NCI-H446 treated with DMSO at 0.1 percent for 48 hours (cell line): ENCODE measurements at places on chromosomes 2 and 18.

GRCh38 chr2:68235090-68235489 lies 17.2 kb downstream of the PPP3R1 start:
- no peak for DNase-seq

DNA sequence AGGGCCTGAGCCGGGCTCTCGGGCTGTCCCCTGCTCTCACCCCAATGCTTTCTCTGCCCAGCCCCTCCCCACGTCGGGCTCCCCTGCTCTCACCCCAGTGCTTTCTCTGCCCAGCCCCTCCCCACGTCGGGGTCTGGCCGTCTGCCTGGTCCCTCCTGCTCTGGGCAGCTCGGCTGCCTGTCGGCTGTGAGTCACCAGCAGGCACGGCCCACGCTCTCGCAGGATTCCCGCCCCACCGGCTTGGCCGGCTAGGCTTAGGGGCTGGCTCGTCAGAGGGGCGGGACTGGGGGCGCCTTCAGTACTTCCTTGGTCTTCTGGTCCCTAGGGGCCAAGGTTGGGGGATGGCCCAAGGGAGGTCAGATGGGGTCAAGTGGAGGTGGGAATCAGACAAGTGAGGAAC lies 3.3 kb downstream of the BOK start:
- DNase-seq: no peak

GRCh38 chr18:6624271-6624660 lies 105.2 kb upstream of the ARHGAP28 start:
- DNase-seq: no peak

- DNase-seq: no peak
Measured at GRCh38 chr2:101893681-101894381, 97.9 kb upstream of the IL1R2 start.

DNA sequence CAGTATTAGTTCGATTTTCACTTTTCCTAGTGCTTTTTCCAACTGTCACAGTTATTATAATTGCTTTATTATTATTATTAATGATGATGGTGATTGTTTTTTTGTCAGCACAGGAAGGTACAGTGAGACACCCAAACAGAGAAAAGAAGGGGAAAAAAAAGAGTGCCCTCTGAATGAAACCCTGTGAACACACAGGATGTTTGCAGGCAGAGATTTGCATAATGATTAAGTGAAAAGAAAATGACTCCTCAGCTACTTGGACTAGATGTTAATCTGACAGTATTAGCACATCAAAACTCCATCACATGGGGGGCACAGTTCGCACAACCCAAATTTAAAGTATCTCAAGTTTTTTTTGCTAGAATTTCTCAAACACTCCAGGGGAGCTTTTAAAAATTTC lies 32.9 kb downstream of the ADD2 start:
- no peak for DNase-seq

GRCh38 chr18:58941426-58942099 lies 76.9 kb downstream of the ZNF532 start:
- no peak for DNase-seq

- no peak for DNase-seq
Measured at GRCh38 chr18:55249550-55249949, 290.3 kb upstream of the CCDC68 start.

DNA sequence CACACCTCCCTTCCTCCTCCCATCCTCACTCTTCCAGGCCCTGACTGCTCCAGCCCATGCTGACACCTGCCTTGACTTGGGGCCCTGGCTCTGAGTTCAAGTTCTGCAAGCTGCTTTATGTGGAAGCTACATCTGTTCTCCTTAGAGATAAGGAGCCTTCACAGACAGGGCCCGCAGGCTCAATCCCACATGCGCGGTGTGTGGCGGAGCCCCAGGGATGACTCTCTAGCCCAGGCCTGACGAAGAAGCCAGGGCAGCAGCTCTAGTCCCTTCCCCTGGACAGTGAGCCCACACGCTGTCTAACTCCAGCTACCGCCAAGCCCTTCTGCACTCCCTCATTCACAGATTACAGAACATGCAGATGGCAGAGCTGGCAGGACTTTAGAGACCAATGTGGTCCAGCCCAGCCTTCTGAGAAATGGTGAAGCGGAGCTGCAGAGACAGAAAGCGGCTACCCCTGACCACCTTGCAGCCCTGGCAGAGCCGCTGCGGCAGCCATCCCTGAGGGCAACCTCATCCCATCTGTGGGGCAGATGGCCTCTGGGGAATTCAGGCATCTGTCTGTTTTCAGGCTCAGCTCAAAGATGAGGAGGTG lies 304.3 kb downstream of the CELF4 start:
- no peak for DNase-seq

DNA sequence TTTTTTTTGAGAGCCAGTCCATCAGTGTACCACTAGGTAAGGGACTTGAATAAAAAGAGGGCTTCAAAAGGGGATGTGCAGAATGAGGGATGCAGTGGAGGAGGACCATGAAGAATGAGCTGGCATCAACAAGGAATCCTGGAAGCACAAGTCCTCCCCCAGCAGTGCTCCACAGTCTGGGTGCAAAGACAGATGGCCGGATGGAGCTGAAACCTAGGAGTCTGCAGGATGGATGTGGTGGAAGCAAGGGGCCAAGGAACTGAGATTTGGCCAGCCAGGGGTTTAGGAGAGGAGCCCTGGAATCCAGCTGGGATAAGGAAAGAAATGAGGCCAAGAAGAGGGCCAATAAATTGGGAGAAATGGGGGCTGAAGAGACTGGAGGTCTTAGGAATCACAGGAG lies 51.8 kb upstream of the RAB6C start:
- DNase-seq: no peak

DNA sequence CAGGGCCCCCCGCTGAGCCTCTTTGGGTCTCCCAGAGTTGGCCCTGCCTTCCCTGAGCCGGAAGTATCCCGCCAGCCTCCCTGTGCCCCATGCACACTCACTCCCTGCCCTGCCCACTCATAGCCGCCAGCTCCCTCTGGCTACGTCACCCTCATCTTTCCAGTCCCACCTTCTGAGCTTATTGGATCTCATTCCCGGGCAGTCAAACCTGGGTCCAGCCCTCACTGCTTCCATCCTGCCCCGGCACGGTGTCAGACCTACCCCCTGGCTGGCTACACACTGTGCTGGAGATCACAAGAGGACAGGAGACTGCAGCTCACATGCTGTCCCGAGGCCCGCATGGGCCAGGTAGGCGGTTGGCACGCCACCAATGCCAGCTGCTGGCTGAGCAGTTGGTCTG lies 147.2 kb downstream of the ASB1 start:
- no peak for DNase-seq

GRCh38 chr2:30450025-30450424 lies 3.0 kb downstream of the LCLAT1 start:
- DNase-seq: no peak

- no peak for DNase-seq
Measured at GRCh38 chr2:8582651-8583399, 99.0 kb upstream of the ID2 start.

- no peak for DNase-seq
Measured at GRCh38 chr2:26178746-26179436, 6.0 kb downstream of the GAREM2 start.

DNA sequence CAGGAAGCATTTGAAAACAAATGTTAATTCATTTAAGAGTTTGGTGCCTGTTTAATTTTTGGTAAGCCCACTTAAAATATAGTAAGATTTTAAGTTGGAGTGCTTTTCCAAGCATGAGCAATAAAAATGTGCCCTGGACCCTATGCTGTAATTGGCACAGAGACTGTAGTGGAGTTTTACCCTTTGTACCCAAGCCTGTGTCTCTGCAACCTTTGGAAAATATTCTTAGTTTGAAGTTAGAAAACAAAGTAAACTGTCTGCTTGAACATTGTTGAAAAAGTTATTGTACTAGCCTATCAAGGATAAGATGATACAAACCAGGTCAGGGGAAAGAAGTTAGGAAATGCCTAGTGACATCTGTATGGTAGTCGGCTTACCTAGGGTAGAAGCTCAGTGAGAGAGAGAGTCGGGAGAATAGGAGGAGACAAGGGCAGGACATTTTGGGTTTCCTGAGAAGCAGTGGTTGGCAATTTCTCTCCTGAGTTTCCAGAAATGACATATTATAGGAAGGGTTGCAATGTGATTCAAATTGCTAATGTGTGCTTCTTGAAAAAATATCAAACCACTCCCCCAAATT lies 66.5 kb downstream of the CCDC85A start:
- no peak for DNase-seq

GRCh38 chr18:46386788-46387187 lies 270.2 kb downstream of the LOXHD1 start:
- no peak for DNase-seq

DNA sequence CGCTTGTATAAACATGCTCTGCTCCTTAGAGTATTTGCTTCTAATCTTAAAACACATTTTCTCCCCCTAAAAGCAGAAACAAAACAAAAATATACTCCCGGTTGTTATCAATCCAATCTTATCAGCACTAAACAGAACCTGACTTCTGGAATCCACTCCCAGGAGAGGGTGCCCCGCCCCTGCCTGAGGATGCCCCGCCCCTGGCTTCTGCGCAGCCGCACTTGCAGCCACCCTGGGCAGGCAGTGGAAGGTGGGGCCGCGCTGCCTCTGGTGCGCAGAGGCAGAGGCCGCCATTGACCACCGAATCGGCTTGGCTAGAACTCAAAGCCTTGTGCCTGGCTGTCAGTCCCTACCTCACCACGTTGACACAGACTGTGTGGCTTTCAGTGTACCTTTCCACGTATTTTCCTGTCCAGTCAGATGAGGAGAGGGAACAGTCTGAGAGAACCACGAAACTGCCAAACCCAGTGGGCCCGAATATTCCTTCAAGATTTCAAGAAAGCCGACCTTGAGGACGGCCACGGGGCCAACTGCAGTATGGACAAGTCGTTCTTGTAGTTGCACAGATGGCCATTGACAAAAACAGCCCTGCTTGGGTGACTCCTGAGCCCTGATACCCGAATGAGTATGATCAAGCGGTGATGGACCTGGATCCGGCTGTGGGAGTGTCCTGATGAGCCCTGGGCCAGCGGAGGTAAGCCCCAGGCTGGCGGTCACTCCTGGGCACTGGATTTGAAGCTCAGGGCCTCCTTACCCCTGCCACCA lies 46.2 kb upstream of the ARHGAP28 start:
- no peak for DNase-seq

GRCh38 chr2:206585335-206585734 lies 57.0 kb upstream of the FAM237A start:
- DNase-seq: no peak

DNA sequence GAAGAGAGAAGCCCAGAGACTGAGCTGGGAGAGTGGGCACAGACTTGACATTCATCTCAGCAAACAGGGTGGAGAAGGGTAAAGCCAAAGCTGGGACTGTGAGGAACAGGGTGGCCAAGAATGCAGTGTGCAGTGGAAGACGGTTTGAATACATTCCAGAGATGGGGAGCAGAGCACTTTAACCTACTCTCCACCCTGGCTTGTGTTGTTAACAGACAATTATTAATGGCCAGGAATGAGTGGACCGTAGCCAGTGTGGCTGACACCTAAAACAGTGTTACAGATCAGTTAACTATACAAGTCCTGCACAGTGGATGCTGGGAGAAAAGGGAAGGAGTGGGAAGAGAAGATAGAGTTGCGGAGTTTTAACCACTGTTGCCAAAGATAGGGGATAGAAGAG lies 7.4 kb upstream of the NAB1 start:
- no peak for DNase-seq

- no peak for DNase-seq
Measured at GRCh38 chr2:36478332-36478738, 119.6 kb downstream of the FEZ2 start.

- no peak for DNase-seq
Measured at GRCh38 chr2:70715071-70715985, 52.7 kb downstream of the ADD2 start.

- DNase-seq: no peak
Measured at GRCh38 chr18:3691705-3692104, 241.7 kb downstream of the TGIF1 start.

DNA sequence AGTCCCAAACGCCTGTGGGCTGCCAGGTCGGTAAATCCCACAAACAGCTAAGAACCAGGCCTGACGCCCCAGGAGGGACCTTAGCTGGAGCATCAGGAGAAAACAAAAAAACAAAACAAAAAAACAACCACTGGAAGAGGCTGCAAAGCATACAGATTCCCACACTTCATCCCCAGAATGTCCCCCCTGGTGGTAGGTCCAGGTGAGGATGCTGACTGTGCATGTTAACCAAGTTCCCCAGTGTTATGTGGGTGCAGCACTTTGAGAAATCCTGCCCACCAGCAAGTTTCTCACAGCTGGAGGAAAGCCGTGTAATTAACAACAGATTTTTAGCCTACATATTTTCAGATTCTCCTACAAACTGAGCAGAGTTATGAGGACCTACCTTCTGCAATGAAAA lies 15.1 kb downstream of the ST3GAL5 start:
- DNase-seq: no peak

DNA sequence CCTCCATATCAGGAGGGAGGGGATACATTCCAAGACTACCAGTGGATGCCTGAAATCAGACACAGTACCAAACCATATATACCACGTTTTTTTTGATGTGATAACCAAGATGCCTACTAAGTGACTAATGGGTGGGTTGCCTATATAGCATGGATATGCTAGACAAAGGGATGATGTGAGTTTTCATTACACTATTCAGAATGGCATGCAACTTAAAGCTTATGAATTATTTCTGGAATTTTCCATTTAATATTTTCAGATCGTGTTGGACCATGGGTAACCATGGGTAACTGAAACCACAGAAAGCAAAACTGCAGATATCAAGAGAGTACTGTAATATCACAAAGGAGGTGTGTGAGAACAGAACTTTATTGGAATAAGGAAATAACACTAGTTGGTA lies 39.6 kb upstream of the CRACDL start:
- no peak for DNase-seq

DNA sequence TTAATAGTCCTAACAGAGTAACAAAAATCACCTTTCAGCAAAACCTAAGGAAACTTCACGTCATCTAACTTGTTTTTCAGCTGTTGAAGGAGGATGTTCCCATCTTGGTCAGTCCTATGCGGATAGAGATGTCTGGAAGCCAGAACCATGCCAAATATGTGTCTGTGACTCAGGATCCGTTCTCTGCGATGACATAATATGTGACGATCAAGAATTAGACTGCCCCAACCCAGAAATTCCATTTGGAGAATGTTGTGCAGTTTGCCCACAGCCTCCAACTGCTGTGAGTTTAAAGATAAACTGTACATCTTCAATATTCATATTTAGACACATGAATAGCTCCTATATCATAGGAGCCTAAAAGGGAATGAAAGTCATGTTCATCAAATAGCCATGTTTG lies 10.5 kb downstream of the COL3A1 start:
- DNase-seq: no peak

- DNase-seq: no peak
Measured at GRCh38 chr2:151241224-151241623, 20.4 kb downstream of the RBM43 start.

GRCh38 chr2:130864830-130865800 lies 28.4 kb downstream of the ARHGEF4 start:
- DNase-seq: no peak

GRCh38 chr2:85585781-85586105 lies 1.5 kb downstream of the VAMP5 start:
- no peak for DNase-seq

DNA sequence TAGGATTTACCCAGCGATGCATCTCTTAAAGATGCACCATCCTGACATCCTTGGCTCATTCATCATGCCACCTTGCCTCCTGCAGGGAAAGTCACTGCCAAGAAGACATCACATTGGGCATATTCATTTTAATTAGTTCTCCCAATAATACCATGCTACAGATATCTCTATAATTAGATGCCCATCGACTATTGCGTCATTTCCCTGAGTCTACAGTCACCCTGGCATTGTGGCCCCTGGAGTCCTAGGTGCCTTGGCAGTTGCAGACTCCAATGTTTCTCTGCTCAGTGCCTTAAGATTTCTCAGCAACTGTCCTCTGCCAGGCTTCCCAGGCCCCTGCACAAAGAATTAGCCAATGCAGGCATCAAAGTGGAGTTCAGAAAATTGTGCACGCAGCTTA lies 32.6 kb downstream of the RDH14 start:
- peak; percentile 43 for DNase-seq
